Amygdala (tissue), 56 donors: ENCODE measurements at places on chromosomes 6 and 20.

GRCh38 chr6:84775751-84776150 lies 11.4 kb upstream of the TBX18 start:
- DNase-seq: no peak

DNA sequence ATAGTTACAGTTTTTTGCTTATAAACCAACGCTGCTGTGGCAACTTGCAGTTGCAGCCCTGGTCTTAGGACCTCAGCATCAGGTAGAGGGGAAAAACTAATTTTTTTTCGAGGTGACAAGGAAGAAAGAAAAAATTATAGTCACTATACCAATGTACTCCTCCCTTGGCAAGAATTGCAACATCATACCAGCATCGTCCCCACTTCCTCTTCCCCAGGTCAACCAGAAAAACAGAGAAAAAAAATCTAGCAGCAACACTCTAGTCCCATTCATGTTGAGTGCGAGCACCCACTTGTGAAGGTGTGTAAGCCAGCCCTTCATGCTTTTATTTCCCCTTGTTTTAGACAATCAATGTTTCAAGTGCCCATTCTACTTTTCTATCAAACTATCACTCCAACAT lies 13.1 kb upstream of the DCBLD1 start:
- no peak for DNase-seq

- DNase-seq: no peak
These were observed 274.1 kb downstream of the TFAP2A start for GRCh38 chr6:10140824-10141223.

DNA sequence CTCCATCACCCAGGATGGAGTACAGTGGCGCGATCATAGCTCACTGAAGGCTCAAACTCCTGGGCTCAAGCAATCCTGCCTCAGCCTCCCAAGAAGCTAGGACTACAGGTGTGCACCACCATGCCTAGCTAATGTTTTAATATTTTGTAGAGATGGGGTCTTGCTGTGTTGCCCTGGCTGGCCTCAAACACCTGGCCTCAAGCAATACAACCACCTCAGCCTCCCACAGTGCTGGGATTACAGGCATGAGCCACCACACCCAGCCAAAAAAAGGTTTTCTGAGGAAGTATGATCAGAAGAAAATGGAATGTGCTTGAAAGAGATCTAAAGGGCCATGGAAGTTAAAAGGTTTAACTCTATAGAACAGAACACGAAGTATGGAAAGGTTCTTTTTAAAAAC lies 8.7 kb downstream of the RBBP9 start:
- no peak for DNase-seq

DNA sequence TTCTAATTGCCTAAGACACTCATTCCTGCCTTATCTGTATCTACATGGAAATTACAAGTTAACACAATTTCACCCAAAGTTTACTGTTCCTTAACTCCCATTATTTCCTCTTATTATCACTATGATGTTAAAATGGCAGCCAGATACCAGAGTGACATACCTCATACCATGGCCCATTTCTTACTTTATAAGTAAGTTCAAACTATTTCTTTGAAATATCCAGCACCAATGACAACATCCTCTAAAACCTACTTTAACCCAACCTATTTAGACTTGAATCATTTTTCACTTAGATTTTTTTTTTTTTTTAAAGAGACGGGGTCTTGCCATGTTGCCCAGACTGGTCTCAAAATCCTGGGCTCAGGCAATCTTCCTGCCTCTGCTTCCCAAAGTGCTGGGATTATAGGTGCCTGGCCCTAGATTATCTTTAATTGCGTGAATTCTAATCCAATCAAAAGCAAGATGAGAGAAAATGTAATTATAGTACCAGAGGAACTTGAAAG lies 10.0 kb downstream of the REV3L start:
- no peak for DNase-seq

DNA sequence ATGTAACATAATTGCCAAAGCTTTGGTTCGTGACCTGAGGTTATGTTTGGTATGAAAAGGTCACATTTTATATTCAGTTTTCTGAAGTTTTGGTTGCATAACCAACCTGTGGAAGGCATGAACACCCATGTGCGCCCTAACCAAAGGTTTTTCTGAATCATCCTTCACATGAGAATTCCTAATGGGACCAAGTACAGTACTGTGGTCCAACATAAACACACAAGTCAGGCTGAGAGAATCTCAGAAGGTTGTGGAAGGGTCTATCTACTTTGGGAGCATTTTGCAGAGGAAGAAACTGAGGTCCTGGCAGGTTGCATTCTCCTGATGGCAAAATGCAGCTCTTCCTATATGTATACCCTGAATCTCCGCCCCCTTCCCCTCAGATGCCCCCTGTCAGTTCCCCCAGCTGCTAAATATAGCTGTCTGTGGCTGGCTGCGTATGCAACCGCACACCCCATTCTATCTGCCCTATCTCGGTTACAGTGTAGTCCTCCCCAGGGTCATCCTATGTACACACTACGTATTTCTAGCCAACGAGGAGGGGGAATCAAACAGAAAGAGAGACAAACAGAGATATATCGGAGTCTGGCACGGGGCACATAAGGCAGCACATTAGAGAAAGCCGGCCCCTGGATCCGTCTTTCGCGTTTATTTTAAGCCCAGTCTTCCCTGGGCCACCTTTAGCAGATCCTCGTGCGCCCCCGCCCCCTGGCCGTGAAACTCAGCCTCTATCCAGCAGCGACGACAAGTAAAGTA lies 547 bp upstream of the ESR1 start:
- no peak for DNase-seq

DNA sequence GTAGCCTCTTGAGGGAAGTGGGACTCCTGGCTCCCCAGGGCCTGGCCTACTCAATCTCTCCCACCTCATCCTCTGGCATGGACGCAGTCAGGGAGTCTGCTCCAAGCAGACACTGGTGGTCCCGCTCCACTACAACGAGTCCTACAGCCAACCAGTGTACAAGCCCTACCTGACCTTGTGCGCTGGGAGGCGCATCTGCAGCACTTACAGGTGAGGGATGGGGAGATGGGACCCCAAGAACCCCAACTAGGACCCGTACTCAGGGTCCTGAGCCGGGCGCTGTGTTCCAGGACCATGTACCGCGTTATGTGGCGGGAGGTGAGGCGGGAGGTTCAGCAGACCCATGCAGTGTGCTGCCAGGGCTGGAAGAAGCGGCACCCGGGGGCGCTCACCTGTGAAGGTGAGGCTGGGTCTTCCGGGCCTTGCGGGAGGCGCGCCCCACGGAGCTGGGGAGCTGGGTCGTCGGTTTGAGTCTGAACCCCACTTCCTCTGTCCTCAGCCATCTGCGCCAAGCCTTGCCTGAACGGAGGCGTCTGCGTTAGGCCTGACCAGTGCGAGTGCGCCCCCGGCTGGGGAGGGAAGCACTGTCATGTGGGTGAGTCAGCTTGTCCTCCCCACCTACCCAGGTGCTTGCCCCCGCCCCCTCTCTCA lies 2.1 kb downstream of the EGFL8 start:
- DNase-seq: no peak

DNA sequence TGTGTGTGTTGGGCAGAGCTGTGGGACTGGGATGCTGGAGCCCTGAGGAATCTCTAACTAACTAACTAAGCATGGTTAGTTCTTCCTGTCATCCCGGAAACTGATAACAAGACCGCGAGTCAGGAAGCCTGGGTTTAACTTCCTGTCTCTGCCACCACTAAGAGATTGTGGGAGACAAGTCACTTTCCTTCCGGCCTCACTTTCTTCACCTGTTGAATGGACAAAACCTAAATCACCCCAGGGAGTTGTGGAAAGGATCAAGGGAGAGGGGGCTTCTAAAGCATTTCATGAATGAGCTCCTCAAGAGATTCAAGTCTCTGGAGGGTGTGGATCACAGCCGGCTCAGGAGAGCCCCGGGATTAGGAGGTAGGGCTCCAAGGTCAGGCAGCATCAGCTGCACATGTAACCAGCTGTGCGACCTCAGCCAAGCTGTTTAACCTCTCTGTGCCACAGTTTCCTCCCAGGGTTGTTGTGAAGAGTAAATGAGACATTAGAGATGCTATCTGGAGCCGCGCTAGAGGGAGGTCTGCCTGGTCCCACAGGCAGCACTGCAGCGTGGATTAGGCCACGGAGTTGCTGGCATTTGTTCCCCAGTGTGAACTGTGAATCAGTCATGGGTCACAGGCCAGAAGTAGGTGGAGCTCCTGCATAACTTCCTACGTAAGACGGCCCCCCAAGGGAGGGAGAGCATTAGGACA lies 105.1 kb downstream of the TOX2 start:
- no peak for DNase-seq

DNA sequence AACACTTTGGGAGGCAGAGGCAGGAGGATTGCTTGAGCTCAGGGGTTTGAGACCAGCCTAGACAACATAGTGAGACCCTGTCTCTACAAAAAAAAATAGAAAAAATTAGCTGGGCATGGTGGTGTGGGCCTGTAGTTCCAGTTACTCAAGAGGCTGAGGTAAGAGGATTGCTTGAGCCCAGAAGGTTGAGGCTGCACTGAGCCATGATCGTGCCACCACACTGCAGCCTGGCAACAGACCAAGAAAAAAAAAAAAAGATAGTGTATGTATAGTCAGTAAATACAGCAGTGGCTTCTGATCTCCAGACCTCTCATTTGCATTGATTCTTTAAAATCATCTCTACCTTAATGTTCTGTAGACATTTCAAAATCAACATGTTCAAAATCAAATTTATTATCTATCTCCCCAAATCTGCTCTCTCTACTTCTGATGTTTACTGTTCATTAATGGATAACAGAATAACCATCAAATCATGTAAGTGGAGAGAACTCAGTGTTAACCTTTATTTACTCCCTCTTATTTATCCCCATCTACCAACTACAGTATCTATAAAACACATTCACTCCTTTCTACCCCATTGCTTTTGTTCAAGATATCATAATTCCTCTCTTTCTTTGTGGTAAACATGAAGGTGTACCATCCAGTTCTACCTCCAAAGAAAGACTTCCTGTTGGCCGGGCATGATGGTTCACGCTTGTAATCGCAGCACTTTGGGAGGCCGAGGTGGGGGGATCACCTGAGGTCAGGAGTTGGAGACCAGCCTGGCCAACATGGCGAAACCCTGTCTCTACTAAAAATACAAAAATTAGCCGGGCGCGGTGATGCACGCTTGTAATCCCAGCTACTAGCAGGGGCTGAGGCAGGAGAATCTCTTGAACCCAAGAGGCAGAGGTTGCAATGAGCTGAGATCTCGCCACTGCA lies 7.7 kb downstream of the PROCR start:
- no peak for DNase-seq

GRCh38 chr6:72864799-72865198 lies 242.9 kb downstream of the KCNQ5 start:
- DNase-seq: no peak

DNA sequence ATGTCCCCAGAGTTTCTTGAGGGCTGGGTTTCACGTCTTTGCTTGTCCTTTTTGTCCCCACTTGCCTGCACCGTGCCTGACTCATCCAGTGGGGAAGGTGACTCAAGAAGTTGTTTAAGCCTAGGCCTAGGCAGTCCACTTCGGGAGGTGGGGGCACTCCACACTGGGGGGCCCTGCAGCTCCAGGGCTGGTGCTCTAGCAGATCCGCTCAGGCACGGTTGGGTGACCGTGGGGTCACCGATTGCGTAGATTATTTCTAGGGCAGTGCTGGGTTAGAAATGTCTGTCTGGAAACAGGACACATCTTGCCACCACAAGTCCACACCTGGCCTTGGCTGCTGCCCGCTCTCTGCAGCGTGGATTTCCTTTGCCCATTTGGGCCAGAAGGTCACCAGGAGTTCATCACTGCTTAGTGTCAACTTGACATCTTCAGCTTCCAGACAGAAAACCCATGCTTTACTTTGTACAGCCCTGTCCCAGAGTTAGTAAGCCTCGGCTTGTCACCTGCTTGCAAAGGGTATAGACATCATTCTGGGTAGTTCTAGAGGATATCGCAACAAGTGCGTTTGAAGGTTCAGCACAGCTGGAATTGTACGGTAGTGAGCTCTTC lies 13.6 kb upstream of the C20orf144 start:
- DNase-seq: no peak

DNA sequence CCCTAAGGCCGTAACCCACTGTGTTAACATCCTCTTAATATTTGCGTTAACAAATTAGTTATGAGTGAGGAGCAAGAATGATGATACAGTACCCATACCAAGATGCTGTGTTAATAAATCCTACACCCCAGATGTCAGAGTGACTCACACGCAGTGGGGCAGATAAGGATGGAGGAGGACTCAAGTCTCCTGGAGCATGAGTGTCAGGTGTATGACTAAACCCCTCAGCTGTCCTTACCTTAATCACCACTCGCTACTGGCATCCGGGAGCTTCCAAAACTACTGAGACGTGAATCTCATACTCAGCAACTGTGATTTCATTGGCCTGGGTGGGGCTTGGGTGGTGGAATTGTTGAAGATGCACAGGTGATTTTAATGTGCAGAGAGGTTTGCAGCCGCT lies 131.3 kb upstream of the MTHFD1L start:
- peak; percentile 31 for DNase-seq

DNA sequence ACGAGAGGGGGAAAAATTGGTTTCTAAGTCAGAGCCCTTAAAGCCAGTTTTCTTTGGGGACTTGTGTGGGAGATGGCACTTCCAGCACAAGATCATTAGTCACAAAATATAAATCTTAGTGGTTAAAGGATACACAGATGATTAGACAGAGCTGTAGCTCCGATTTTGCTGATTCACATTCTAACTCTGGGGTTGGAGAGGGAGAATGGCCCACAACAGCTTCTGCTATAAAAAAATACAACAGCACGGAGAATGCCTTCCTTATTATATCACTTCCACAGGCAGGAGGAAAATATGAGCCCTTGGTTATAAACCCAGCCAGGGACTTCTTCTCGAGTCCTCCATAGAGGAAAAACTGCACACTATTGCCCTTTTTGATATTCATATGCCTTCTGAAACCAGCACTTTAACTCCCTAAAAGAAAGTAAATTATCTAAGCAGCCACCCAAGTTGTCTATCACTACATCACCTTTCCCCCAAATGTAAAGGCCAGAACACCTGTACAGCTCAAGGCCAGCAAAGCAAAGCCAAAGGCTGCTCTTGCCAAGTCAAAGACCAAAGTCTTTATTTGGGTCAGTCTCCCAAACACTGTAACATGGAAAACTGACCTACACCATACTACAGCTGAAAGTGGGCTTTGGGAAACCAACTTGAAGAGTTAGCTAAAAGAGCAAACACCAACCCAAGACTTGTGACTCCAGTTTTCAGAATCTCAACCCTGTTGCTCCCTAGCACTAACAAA lies 10.4 kb downstream of the MRPL14 start:
- no peak for DNase-seq

GRCh38 chr6:97231911-97232310 lies 51.1 kb downstream of the MMS22L start:
- no peak for DNase-seq

- no peak for DNase-seq
These were observed 122.9 kb downstream of the ZMYND8 start for GRCh38 chr20:47233333-47234188.

DNA sequence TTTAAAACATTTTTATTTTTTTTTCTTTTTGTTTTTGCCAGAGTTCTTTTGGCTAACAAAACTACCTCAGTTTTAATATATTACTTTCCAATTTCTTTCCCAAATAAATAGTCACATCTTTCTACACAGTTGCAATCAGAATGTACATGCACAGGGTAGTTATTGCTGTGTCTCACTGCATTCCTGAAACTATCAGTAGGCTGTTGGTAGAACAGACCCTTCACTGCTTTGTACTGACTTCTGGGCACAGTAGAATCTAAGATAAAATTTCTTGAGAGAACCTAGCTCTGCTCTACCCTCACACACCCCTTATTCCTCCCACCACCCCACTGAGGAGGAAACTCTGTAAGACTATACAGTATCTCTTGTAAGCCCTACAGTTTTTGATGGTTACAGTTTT lies 19.9 kb downstream of the TPX2 start:
- DNase-seq: no peak

- no peak for DNase-seq
These were observed 135.7 kb downstream of the ATXN1 start for GRCh38 chr6:16625291-16626265.
